Stimulated activated CD4-positive, alpha-beta T cell treated with anti-CD3 and anti-CD28 coated beads, Interleukin-2, amount 100 ng/mL, for 4 hours (primary cell): ENCODE measurements at places on chromosomes 3 and 15.

DNA sequence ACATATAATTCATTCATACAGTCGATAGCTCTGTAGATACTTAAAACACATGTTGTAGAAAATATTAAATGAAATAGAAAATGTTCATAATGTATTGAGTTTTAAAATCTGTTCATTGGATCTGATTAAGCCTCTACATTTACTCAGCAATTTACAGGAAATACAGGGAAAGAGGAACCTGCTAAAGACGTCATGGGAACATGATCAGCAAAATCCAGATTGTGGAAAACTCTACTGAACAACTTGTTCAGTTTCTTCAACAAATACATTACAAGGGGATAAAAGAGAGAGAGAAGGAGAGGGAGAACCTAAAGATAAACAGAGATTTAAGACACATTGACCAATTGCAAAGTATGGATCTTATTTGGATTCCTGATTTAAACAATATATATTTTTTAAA is 46.7 kb downstream of the KLHL6 start:
- no peak for DNase-seq

GRCh38 chr3:108441518-108441917 is 68.9 kb downstream of the MYH15 start:
- no peak for DNase-seq

- DNase-seq = no peak
Observed at GRCh38 chr3:113275929-113276750, 64.8 kb downstream of the BOC start.

DNA sequence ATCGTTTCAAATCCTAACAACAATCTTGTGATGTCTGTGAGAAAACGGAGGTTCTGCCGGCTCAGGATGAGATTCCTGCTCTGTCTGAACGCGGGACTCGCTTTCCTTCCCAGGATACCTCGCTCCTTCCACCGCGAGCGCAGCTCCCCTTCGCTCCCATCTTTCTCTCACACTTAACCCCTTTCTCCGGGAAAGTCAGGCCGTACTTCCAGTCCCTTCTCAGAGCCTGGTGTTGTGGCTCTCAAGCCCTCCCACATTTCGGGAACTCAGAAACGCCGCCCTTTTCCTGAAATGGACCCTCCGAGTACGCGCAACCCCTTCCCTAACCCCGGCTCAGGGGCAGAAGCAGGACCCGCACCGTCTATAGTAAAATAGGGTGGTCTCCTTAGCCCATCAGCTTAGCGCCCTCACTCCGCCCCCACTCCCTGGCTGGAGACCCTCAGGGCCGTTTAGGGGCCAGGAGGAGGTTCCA is 378 bp upstream of the FEM1B start:
- no peak for DNase-seq
